Lower leg skin (tissue), 4 donors: ENCODE measurements at places on chromosomes 7 and 10.
A peak's percentile ranks its signal among the peaks of the same experiment; 100 is the strongest.

DNA sequence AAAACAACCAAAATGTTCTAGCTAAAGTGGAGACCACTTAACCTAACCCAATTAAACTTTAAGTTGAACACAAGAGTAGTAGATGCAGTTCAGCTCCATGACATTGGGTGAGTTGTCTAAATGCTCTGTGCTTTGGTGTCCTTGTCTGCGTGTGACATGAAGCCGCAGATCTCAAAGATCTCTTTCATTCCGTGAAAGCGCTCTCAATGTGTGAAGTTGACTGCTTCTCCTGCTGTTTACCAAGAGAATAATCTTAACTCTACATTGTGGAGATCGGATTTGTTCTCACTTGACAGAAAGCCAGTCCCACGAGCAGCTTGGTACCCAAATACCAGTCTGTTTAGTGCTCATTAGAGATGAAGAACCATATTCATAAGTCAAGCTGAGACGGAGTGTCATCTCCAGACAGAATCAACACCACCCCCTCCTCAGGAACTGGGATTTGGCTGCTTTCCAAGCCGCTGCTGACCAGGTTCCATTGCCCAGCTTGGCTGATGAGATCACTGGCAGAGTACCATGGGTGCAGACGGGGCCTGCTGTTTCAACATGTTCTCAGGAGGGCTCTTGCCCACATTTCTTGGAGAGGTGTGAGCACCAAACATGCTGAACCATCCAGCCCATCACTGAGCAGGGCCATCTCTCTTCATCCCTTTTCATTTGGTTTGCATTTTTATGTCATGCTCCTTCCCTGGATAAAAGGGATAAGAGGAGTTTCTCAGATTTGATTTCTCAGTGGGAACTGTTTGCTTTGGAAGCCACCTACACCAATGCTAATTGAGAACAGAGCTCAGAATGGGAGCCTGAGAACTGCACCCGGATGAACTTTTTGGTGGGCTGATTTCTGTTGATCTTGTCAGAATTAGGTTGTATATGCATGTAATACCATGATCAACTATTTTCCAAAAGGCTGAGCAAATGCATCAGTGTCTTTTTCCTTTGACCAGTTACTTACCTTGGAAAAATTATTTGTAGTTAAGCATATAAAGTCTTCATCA, 95.8 kb upstream of the AGBL3 start:
- DNase-seq, result no peak

DNA sequence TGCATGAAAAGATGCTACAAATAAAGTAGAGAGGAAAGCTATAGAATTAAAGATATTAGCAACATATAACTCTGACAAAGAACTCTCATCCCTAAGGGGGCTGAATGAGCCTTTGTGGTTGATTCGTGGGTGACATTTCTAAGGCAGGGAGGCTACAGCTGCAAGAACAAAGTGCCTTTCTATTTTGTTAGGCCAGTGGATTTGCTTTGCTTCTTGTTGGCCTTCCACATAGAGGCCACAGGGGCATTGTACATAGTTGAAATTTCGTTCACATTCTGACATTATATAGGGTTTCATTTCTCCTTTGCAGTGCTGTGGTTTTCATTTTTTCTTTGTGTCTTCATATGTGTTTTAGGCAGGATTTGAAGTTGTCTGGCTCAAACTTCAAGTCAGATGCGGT, 819.2 kb upstream of the C7orf33 start:
- no peak for DNase-seq

DNA sequence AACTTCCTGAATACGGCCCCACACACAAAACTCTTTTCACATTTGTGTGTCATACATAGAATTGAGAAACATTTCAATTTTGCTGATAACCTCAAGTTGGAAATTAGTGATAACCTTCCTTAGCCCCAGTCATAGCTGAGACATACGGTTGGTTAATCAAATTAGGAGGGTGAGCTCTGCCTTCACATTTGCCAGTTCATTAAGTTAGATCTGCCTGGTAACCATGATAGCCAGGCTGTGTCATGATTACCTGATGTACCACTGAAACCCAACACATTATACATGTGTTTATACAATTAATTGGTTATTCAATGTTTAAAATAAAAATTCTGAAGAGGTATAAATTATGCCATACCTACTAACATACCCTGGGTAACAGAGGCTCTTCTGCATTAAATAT, 60.8 kb upstream of the RAB11FIP2 start:
- DNase-seq, result no peak

DNA sequence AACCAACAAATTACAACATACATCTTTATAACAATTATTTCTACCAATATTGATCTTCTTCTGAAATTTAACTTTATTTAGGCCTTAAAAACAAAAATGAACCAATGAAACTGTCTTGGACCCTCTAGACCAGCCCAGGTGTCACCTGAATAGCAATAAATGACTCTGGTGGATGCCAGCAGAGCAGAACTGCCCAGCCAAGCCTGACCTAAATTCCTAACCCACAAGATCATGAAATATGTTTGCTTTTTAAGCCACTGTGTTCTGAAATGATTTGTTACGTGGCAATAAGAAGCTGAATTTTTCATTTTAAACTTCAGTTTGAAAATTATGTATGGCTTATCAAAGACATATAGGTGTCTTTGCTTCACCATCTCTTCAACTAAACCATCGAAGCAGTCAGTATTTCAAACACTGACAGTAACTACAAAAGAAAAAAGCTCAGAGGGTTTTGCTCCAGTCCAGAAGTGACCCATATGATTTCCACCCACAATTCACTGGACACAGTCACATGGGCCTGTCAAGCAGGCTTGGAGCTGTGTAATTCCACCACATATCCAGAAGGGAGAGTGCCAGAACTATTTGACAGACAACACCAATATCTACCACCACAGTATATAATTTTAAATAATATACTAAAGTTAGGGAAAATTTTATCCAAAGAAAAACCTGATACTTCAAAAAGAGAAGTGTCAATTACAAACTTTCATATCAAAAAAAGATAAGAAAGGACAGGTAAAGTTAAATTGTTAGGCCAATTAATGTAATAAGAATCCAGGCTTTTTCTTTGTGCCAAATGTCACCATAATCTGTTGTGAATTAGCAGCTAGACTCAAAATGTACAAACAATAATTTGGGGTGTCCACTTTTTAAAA, 94.5 kb downstream of the KMT2C start:
- peak; percentile 20 for DNase-seq

DNA sequence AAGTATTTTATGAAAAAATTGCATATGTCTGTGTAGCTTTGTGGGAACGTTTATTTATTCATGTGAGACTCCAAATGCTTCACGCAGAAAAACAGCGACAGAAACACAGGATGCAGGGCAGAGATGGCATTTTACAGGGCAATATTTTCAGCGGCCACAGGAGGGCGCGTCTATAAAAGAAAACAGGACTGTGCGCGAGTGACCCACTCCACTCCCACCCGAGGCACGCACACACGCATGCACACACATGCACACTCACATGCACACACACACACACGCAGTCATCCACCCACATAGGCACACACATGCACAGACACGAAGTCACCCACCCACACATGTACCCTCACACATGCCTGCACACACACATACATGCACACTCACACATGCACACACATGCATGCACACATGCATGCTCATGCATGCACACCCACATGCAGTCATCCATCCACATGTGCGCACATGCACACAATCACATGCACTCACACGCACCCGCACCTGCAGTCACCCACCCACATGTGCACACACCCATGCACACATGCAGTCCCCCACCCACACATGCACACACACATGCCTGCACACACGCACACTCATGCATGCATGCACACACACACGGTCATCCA, 96.3 kb downstream of the DNAJB6 start:
- peak; percentile 58 for DNase-seq

DNA sequence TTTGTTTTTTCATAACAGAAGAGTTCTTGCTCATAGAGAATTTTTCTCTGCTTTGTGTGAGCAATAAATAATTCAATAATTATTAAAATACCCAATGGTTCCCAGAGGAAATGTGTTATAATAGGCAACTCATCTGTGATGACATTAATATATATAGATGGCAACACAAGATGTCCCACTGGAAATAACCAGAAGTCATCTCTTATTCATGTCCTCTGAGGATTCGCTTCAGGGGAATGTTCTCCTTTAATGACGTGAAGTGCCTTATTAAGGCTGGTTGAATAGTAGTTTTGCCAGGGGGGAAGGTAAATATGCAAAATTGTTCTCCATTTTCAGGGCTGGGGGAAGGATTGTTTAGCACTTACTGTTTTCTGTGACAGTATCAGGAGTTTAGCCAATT, 3.1 kb downstream of the SLC39A12 start:
- no peak for DNase-seq

DNA sequence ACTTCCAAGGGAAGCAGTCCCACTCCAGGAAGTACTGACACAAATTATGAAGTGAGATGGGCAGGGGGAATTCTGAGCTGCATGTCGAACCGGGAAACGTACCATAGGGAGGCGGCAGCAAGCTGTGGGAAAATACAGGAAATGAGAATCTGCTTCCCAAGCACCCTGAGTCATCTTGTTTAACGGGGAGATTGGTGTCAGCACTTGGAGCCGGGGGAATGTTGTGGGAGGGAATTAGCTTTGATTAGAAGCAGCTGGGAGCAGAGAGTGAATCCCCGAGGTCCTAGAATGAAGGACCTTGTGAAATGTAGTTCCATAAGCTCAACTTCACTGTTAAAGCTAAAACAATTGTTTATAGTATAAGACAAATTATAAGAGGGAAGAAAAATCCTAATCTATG, 141.4 kb upstream of the PRKCQ start:
- DNase-seq, result peak; percentile 46

GRCh38 chr10:113552701-113553100, at the start of gene HABP2:
HABP2 (plus strand) TSS chr10:113553053; CDS start chr10:113553122, 69 bp downstream.
- DNase-seq, result no peak

- DNase-seq, result no peak
Measured at GRCh38 chr7:91041901-91042484, 222.2 kb upstream of the FZD1 start.

DNA sequence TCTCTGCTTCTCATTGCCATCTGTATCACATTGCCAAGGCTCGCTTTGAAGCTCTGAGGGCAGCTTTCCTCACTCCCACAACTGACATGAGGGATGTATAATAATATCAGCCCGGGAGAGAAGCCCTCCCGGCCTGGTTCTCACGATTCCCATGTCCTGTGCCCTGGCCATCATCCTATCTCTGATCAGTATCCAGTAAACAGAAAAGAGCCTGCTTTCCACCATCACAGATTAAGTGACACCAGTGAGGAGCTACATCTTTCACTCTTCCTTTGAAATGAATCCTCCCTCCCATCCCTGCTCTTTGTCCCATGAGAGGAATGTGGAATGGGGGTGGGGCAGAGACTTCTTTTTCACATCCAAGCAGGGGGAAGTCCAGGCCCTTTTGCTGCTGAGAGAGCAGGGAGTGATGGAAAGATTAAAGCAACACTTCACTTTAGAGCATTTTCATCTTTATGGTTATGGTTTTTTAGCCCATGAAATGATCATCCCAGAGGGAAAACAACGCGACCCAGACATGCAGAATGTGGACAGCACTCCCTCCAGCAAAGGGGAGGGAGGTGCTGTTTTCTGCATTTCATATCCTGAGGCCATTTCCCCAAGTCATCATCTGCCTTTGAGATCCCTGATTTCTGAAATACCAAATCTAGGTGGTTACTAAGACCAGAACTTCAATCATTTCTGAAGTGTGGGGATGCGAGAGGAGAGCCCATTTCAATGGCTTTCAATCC, 84.6 kb upstream of the LYZL1 start:
- no peak for DNase-seq

GRCh38 chr10:119443970-119444660, 98.4 kb downstream of the RGS10 start:
- DNase-seq, result no peak
